ENCODE measurements at places on chromosomes 13 and 19.
A peak's percentile ranks its signal among the peaks of the same experiment; 100 is the strongest.

DNA sequence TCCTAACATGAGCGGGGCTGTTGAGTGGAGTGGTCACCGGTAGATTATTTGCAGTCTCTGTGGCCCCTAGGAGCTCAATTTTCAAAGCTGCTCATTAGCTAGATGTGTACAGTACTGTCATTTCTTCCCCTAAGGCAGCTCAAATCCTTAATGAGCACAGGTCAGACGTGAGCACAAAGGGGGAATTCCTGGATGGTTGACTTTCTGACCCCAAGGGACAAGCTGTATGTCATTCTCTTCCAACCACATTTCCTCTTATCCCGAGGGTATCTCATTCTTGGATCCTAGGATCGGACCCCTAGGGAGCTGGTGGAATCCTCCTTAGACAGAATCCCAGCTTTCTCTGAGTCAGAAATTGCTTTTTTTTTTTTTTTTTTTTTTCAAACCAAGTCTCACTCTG, 5.7 kb upstream of the OR7G3 start:
- DNase-seq, result no peak

- DNase-seq, result no peak
Observed at GRCh38 chr13:71597150-71597549, 269.9 kb downstream of the DACH1 start.

DNA sequence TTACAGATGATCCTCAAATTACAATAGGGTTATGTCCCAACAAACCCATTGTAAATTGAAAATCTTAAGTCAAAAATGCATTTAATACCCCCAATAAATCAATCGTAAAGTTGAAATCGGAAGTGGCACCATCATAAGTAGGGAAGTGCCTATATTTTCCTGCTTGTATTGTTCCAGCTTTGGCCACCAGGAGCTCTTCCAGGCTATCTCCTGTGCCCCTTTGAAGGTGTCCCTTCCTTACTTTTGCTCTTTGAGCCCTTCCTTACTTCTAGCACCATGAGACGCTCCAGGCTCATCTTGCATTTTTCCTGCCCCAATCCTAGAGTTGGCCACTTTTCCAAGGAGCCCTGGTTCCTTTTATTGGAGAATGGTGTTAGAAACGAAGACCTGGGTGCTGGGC, 163.0 kb upstream of the TSC22D1 start:
- no peak for DNase-seq

DNA sequence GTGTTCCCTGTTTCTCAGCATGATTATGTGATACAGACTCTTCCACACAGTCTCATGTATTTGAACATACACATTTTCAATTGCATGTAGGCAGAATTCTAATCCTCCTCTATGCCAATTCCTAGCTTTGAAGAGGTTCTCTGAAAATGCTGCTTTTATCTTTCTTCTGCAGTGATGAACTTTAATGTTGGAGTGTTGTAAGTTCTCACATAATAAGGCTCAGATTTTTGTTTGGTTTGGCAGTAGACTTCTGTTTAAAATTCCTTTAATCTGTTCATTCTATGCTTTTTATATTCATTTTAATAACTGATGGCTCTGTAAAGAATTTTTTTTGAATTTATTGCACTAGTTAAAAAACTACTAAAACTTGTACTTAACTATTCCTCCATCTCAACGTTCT, 225.8 kb downstream of the GGACT start:
- DNase-seq, result no peak

DNA sequence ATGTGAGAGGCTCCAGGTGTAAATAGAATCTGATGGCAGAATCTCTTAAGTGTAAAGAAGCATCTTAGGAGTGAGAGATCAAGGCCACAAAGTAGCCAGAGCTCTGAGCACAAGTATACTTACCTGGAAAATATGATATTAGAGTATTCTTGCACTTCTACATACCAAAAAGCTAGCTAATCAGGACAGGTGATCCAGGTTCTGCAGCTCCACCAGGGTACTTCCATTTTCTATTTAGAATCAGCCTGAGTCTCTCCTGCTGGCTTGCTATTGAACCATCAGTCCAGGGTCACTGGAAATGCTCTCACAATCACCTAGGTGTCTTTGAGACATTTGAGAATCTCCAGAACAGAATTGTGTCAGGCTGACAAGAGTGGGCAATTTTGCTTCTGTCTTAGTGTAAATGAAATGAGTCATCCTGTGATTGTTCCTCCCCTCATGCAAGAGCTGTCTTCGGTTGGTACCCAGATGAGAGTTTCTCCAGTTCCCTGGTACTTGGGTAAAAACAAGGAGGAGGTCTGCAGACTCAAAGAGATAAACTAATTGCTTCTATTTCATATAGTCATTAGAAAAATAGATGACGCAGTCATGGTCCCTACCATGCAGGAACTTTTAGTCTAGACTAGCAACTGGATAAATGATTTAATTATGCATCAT, 14.6 kb downstream of the ZNF254 start:
- DNase-seq, result no peak

GRCh38 chr13:78317030-78317429, 286.3 kb downstream of the POU4F1 start:
- no peak for DNase-seq

DNA sequence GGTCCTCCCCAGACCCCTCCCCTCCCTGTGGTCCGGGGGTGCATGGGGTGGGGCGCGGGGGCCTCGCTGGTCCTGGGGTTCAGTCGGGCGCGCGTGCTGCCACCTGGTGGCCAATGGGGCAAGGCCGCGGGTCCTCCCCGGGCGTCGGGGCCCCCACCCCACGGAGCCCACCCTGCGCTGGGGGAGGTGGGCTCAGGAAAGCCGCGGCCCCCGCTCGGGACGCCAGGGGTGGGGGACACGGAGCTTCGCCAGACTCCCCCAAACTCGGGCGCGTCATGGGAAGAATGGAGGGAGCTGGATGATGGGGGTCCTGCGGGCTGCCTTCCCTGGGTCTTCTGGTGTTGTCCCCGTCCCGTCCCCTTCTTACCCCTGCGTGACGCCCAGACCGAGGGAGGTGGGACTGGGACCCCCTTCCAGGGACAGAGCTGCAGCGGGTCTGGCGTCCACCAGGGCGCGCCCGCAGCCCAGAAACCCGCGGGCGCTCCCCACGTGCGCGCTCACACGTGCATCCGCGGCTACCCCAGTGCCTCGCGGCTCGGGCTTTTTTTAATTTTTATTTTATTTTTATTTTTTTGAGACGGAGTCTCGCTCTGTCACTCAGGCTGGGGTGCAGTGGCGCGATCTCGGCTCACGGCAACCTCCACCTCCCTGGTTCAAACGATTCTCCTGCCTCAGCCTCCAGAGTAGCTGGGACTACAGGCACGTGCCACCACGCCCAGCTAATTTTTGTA, 19.8 kb upstream of the TCF3 start:
- DNase-seq, result peak; percentile 31

DNA sequence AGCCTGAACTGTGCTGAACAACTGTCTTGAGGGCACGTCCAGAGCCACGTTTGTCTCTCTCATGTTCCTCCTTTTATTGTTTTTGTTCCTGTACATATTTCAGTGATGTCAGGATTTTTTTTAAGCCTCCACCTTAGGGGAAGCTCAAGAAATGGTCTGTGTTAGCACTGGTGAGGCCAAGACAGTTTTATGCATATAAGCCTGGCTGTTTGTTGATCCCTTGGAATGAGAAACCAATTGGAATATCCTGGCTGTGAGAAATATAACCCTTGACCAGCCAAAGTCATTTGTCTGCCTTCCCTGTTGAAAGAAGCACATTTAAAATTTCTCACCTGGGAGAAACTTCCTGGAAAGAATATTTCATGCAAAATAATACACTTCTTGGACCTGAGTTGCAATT, 115.8 kb downstream of the DNAJC15 start:
- no peak for DNase-seq

DNA sequence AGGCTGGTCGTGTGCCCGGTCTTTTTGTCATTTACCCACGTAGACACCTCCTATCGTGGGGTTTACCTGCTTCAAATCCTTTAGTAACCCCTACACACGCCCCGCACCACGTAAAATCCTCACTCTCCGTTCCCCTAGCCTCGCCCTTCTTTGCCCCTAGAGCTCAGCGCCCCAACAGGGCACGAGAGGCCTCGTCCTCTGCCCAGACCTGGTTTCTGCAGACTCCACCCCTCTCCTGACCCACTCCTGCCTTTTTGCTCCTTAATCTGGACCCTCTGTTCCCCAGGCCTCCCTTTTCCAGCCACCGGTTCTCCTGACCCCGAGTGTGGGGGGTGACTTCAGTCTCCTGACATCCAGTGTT, 412 bp downstream of the ZNF528 start:
- peak; percentile 6 for DNase-seq

- DNase-seq, result peak; percentile 92
Observed at GRCh38 chr19:41218615-41219507, at the start of gene AXL. TSS of gene AXL (plus strand) at chr19:41219223. CDS start at chr19:41219393, 170 bp downstream.

DNA sequence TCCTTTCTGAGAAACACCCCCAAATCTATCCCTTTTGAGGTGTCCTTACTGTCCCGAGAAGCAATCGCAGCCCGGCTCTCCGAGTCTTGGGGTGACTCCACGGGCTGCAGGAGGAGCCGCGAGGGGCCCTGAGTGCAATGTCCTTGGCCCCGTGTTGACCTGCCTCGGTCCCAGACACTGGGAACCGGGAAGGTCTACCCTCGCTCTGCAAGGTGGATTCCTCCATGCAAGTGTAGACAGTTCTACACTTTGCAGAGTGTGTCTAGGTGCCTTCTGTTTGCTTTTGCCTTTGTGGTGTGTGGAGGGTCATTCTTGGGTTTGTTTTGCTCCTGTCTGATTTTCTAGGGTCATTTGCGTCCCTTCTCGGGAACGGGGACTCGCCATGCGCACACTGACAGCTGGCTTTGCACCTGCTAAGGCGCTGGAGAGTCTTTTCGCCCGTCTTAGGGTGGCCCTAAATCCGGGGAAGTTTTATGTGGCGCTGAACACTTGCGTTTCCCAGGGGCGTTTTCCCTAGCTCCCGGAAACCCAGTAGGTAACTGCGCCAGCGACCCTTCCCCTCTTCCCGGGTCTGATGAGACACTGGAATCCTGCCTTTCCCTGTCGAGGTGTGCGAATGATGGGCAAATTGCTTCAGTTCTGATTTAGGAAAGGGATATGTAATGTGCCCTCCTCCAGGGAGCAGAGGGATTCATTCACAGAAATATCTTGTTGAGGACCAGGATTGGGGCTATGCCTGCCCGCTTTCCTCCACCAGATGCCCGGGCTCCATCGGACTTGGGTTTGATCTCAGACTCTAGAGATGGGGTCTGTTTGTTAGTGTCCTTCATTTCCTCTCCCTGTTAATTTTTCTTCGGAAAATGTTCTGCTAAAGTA, 755 bp downstream of the SERTM1 start:
- DNase-seq, result no peak

DNA sequence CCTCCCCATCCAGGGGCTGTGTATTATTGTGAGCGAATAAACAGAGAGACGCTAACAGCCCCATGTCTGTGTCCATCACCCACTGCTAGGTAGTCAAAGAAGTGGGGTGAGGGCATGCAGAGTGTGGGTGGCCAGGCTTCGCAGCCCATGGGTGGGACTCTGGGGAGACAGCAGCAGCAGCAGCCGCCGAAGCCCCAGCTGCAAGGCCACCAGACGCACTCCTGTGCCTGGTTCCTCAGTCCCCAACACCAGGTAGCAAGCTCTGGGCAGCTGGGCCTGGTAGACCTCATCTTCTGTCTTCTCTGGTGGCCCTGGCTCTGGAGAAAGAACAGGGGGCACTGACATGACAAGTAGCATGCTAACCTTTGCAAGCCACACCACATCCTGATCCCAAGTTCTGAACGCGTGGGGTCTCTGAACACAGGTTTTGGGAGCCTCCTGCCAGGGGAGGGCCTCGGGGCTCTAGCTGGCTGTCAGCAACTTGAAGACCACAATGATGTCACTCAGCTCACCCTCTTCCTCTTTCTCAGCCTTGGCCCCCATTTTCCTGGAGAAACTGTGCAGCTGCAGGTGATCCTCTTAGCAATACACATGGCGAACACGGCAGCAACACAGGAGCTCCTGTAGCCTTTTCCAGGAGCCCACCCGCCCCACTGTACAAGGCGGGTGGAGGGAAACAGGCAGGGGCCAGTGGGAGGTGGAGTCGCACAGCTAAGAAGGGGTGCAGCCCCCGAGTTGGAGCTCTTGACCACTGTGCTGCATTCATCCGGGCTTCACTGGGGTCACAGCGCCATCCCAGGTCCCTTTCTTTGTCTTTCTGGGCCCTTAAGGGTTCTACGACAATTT, 5.8 kb downstream of the FUZ start:
- DNase-seq, result no peak

DNA sequence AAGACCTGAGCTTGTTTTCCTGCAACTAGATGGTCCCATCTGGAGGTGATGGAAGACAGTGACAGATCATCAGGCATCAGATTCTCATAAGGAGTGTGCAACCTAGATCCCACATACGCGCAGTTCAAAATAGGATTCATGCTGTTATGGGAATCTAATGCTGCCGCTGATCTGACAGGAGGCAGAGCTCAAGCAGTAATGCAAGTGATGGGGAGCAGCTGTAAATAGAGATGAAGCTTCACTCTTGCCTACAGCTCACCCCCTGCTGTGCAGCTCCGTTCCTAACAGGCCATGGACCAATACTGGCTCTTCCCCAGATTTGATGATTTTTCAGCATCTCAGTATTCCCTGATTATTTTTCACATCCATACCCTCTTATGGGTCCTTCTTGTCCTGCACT, 208.4 kb upstream of the RXFP2 start:
- DNase-seq, result no peak

DNA sequence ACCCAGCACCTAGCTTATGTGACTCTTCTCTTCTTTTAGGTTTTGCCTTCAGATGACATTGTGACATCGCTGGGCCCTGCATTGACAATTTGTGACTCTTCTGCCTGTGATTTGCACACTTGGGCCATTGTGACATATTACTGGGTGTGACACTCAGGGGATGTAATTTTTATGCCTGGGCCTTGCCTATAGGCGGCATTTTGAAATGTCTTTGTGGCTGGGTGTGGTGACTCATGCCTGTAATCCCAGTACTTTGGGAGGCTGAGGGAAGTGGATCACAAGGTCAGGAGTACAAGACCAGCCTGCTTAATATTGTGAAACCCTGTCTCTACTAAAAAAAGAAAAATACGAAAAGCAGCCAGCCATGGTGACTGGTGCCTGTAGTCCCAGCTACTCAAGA, 28.4 kb upstream of the ZNF681 start:
- peak; percentile 2 for DNase-seq

DNA sequence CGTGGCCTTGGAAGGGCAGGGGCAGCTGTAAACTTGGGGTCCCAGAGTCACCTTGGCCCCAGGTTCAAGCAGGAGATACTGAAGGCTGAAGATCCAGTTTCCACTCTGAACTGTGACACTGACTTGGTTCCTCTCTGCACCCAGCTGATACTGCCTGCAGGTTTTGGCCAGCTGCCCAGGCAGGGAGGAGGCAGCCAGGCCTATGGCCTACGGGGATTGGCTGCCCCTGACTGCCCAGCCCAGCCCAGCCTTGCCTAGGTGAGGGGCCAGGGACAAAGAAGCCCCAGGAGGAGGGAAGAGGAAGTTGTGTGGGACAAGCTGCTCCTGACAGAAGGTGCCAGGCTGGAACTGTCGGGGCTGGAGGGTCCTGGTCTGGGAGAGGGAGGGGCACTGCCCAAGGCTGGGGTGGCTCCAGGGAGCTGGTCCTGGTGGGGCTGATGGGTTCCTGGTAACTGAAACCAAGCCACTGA, 51.7 kb upstream of the CYP4F8 start:
- no peak for DNase-seq

- no peak for DNase-seq
Observed at GRCh38 chr13:68048802-68049359, 818.7 kb upstream of the PCDH9 start.

GRCh38 chr13:108957369-108958012, 328.1 kb downstream of the MYO16 start:
- DNase-seq, result peak; percentile 95

Measured in AG10803 (cell line).